ENCODE measurements at places on chromosomes 2 and 18.

DNA sequence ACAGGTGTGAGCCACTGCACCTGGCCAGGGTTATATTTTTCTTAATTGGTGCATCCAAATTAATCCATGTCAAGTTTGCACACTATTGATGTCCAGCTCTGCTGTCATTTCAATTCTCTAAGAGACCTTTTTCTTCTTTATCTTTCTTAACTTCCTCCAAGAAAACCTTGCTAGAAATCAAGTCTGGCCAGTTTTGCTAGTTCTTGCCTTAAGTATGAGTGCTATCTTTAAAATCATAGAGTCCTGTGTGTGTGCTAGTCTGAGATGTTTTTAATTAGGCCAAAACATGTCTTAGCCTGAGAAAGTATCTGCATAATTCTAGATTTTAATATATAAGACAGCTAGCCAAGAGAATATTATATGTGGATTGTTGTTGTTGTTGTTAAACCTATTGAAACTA is 56.2 kb upstream of the SLC39A10 start:
- no peak for DNase-seq

DNA sequence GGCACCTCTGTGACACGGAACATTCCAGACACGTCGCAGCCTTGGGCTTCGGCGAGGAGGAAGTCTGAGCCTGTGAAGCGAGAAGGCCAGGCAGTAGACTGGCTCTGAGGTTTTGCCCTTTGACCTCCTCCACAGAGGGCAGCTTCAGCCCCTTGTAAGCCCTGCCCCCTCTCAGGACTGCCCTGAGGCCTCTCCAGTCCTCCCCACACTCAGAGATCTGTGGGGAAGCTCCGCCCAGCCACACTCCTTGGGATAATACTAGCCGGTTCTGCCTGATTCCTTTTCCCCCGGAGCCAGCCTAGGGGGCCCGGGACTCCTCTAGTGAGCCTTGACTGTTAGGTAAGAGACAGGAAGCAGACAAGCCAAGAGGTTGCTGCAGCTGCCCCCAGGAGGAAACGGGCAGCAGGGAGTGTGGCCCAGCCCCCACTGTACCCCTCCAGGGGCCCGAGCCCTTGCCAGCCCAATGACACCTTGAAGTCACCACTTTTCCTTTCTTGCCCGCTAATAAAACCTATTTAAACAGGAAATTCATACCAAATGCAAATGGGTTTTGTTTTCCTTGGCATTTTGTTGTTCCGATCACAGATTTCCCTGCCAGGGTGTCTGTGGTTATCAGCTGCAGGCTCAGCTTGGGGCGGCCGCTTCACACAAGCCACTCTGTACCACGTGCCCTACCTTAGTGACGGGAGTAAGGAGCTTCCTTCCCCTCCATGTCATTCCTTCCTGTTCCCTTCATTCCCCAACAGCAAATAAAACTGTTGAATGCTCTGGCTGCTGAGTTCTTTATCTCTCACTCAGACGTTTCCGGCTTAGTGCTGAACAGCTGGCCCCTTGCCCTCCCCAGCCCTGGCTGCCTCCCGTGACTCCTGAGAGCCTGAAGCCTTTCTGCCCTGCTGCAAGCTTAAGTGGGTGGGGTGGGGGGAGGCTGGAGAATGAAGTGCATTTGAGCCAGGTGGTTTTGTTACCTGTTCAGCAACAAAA is 124.7 kb downstream of the CABLES1 start:
- DNase-seq: peak; percentile 14

DNA sequence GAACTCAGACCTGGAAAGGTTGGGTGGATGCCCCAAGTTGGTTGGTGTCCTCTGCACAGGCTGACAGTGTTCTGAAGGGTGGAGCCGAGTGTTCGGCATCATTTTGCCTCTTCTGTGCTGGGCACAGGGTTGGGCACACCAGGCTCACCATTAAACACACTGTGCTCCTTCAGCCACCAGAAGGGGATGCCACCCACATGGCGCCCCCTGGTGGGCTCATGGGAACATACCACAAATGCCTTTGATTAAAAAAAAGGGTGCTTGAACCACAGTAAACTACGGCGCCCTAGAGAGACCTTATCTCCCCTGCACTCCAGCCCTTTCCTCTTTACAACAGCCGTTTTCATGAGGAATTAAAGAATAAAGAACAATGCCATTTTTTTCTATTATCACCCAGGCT is 89.4 kb downstream of the CELF4 start:
- no peak for DNase-seq

- no peak for DNase-seq
Measured at GRCh38 chr2:157468931-157469708, 25.2 kb upstream of the CYTIP start.

- no peak for DNase-seq
Measured at GRCh38 chr2:41483982-41484857, 563.6 kb upstream of the PKDCC start.

- no peak for DNase-seq
Measured at GRCh38 chr2:175151791-175152190, 16.2 kb downstream of the ATF2 start.

DNA sequence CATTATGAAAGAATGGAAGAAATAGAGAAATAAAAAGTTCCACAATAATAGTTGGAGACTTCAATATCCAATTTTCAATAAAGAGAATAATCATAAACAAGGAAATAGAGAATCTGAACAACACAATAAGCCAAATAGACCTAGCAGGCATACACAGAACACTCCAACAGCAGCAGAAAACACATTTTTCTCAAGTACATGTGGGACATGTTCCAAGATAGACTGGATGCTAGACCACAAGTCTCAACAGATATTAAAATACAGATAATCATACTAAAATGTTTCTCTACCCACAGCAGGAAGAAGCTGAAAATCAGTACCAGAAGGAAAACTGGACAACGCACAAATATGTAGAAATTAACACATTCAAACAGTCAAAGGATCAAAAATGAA is 113.9 kb downstream of the USP34 start:
- DNase-seq: no peak

GRCh38 chr2:241811952-241812729 is 3.1 kb downstream of the NEU4 start:
- no peak for DNase-seq

DNA sequence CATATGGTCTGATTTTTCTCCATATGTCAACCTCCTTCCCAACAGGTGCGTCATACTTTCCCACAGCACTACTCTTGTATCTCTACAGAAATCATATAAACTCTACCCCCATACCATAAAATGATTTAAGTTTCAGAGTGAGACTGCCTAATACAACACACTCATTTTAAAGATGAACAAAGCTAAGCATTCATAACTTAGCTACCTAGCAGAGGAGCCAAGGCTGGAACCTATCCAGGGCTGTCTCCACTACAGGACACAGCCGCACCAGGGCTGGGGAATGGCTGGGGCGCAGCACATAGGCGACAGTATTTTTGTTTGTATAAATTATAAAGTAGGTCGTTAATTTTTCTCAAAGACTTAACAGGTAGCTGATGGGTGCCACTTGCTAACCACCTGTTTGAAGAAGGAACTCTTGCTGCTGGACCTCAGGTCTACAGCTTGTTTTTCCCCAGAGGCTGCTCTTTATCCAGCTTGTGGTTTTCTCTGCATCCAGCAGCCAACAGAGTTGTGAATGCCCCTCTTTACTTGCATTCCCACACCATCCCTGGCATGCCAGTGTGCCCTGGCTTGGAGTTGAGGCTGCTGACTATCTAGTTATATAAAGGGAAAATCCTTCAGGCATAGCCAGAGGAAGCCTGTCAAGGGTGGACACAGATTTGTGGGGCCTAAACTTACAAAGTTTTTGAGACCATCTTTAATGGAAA is 62.0 kb downstream of the HNRNPLL start:
- no peak for DNase-seq

- no peak for DNase-seq
Measured at GRCh38 chr2:43223521-43224001, 2.8 kb downstream of the ZFP36L2 start.

GRCh38 chr2:40797120-40797519 is 345.2 kb upstream of the SLC8A1 start:
- DNase-seq: no peak

GRCh38 chr2:200129721-200130462 is 174.5 kb downstream of the MAIP1 start:
- no peak for DNase-seq

GRCh38 chr2:191167766-191168165 is 17.0 kb upstream of the STAT4 start:
- DNase-seq: no peak

DNA sequence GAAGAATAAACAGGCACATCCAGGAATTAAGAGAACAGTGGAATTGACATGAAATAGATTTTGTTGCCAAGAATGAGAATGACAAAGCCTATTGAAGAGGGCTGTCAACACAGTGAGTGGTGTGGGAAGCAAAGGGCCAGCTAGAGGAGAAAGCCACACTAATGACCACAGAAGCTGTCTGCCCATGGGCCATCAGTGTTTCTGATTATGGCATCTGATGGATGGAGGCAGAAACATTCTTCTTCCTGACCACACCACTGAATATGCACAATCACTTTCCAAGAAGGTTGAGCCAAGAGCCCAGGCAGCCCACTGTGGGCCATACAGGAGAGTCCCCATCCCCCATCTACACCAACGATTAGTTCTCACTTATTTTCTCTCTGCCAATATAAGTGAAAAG is 146.0 kb upstream of the SH3BP4 start:
- DNase-seq: no peak

DNA sequence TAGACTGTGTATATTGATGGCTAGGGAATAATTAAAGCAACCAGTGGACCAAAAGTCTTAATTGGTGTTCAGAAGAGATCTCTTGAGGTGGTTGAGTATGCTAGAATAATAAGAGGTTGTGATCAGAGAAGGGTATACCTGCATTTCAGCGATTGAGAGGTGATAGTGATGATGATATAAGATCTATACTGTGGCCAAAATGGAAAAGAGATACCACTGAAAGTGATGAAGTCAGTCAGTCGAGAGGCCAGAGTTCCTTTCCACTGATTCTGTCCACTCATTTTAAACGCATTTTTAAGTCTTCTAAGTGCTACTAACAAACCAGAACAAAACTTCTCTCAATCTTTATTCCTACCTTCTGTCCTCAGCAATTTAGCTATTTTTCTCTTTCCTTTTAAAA is 32.9 kb downstream of the ACTR3 start:
- no peak for DNase-seq

- DNase-seq: no peak
Measured at GRCh38 chr2:20615068-20615465, 35.8 kb downstream of the HS1BP3 start.

DNA sequence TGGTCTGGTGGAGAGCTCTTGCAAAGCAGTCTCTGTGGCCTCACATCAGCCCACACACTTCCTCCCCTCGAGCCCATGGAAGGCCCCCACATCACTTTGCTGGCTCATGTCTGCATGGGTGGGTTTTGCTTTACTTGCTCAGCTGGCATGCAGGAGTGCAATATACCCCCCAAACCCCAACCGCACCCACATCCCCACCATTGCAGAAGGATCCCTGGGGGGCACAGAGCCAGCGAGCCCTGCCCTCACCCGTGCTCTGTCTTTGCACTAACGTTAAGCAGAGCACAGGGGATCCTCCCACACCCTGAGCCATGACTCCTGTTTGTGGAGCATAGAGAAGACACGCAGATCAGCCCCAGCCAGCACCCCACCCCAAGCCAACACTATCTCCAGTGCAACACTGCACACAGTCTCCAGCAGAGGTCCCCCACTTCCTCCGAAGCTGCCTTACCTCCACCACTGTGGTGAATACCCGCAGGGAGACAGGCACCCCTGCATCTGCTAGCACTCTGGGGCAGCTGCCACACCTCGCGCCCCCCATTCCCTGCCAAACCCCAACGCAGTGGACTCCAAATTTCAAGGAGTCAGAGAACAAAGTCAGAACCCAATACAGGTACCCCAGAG is 177.8 kb upstream of the RGPD4 start:
- no peak for DNase-seq

GRCh38 chr2:152355409-152355831 is 20.4 kb downstream of the FMNL2 start:
- DNase-seq: no peak

DNA sequence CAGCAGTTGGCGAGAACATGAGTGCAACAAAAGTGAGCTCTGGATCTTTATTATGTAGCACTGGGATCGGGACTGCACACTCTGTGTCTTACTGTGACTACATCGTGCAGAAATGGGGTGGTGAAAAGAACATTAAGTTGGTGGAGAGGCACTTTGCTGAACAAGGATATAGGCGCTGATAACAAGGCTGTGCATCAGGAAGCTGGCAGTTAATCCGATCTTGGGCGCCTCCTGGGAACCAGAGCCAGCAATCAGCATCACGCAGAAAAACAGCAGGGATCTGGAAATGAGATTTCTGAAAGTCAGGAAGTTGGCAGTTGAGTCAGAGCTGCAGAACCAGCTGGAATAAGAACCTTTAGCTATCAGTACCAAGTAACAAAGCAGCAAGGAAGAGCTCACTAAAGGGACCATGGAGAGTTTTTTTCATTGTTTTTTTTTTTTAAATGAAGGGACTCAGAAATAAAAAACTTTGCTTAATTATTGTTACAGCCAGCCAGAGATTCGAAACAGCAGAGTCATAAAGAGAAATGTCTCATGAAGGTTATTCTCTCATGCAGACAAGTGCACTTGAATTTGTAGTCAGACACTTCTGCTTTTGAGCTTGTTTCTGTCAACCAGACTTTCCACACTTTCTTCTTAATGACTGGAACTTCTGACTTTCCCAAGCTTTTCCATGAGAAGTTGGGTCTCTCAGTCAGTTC is 22.8 kb upstream of the MYO3B start:
- no peak for DNase-seq

- DNase-seq: no peak
Measured at GRCh38 chr2:162148956-162149355, 3.1 kb downstream of the GCG start.
